NCI-H345 (cell line): ENCODE measurements at places on chromosomes 2 and 18.
A peak's percentile ranks its signal among the peaks of the same experiment; 100 is the strongest.

- no peak for DNase-seq
Observed at GRCh38 chr2:62814123-62814522, 108.6 kb downstream of the EHBP1 start.

DNA sequence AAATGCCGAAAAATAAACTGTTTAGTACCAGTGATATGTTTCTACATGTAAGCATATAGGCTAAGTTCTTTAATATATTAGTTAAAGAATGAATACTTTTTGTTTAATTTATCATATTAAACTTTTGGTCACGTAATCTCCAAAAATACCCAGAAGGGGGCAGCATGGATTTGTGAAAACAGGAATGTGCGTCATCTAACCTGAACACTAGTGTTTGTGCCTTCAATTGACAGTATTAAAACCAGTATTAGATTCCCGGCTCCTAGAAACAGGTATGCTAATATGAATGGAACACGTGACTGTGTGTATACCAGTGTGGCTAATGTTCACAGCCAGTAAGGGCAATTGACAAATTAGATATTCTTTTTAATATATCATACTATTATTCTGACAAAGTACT is 51.8 kb downstream of the WDR7 start:
- peak; percentile 35 for DNase-seq

DNA sequence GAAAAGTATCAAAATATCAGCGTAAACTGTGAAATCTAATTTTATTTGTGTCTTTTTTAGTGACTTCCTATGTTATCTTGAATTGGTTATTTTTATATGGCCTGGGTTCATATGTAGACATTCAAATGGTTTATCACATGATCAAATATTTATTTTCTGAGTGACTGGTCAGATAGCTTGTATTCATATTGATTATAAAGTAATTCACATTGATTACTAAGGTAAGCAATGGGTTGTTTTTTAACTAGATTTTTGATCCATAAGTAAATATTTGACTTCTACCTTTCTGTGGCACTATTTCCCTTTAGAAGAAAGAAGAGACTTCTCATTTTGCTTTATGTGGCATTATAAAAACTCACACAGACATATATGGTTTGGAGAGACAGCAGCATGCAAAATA is 260.5 kb downstream of the TCF4 start:
- DNase-seq, result no peak

DNA sequence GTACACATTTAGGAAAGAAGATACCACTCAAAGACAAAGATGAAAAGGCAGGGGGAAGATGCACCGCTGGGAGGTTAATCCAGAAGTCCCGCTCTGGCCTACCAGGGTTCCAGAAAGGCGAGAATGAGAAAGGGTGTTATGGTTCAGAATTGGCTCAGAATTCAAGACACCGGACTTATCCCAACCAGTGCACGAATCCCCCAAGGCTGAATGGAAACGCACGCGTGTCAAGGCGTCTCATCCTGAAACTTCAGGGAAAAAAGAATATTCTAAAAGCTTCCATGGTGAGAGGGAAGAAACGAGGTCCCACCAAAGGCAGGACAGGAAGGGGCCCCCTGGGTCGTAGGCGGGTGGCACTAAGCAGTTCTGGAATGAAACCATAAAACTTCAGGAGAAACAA is 71.9 kb downstream of the SLC66A2 start:
- DNase-seq, result no peak

DNA sequence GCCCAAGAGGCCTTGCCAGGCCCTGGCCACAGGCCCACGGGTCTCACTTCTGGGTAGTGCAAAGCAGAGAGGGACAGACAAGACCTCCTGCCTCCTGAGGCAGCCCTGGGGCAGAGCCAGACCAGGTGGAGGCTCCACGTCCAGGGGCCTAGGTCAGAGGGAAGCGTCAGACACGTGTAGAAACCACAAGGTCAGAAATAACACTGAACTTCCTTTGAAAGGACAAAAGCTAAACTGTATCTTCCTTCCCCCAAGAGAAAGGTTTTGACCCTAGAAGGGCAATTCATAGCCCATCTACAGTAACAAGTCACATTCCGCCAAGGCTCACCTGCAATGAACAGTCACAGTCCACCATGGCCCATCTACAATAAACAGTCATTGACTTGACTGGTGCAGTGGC is 17.9 kb downstream of the SDC1 start:
- DNase-seq, result no peak

- DNase-seq, result no peak
Observed at GRCh38 chr2:58130238-58130637, 83.6 kb downstream of the VRK2 start.

GRCh38 chr18:39371996-39372395 is 1806.4 kb upstream of the CELF4 start:
- no peak for DNase-seq

GRCh38 chr18:73479477-73479876 is 611.7 kb upstream of the NETO1 start:
- no peak for DNase-seq

GRCh38 chr2:159933040-159933726 is 129.2 kb downstream of the PLA2R1 start:
- no peak for DNase-seq

DNA sequence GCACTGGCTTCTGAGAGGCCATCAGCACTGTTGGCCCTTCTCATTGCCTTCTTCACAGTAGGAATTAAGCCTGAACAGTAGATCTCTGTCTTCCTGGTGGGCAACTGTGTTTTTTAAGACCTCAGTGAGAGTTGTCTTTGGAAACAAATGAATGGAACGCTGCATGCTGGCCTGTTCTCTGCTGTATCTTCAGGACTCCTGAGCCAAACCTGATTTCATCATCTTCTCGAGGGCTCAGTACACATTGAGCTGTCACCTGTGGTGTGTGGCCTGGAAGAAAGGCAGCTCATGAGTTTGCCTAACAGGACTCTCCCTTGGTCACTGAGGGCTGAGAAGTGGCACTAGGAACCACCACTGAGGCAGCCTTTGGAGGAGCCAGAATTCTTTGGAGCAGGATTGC is 39.7 kb downstream of the SH3RF3 start:
- no peak for DNase-seq

DNA sequence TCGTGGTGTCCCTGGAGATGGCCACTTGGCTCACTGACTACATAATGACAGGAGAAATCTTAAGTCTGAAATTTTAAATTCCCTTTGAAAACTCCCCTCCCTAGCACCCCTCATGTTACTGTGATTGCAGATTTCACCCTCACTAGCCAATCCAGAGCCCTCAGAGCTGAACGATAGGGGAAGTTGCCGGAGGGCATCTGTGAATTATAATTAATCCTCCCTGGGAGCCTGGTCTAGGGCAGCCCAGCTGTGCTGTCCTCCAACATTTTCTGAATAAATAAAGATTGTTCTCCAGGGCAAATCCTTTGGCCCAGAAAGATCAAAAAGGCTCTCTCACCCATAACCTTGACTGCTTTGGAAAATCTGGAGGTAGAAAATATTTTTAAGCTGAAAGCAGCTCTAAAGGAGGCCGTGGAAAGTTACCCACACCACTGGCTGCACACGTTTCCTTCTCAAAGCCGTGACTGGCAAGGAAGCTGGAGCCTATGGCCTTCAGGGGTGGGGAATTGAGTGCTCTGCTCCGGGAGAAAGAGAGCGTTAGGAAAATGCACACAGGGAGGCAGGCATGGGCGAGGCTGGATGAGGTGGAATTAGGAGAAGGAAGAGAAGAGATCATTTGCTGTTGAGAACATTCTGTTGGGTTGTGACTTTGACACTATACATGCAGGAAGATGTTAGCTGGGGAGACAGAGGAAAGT is 68.9 kb upstream of the CNGA3 start:
- no peak for DNase-seq

DNA sequence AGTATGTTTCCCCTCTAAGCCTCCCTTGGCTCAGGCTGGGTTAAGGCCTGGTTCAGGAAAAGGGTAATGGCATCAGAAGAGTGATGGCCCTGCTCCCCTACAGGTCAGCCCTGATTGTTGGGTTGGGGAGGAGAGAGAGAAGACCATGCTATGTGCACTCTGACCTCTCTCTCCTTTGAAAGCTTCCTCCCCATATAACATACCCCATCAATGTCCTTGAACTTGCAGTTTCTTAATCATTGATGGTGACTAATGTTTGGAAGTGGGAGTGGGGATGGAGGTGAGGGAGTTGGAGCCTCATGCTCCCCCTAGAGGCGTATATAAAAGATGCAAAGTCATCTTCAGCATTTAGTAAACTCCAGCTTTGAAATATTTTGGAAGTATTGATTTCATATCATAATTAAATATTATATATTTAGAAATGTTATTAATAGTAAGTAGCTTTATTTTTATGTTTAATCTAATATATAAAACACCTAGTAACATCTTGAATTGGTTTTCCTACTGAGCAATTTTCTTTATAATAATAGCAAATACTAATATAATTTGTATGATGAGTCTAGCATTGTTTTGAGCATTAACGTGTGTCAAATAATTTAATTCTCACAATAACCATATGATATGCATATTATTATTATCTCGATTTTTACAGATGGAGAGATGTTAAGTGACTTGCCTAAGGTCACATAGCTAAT is 8.8 kb downstream of the PLCL1 start:
- no peak for DNase-seq

- peak; percentile 92 for DNase-seq
Observed at GRCh38 chr2:23584054-23584745, 199.2 kb downstream of the KLHL29 start.

GRCh38 chr2:24721470-24721869 is 71.7 kb downstream of the PTRHD1 start:
- peak; percentile 47 for DNase-seq

DNA sequence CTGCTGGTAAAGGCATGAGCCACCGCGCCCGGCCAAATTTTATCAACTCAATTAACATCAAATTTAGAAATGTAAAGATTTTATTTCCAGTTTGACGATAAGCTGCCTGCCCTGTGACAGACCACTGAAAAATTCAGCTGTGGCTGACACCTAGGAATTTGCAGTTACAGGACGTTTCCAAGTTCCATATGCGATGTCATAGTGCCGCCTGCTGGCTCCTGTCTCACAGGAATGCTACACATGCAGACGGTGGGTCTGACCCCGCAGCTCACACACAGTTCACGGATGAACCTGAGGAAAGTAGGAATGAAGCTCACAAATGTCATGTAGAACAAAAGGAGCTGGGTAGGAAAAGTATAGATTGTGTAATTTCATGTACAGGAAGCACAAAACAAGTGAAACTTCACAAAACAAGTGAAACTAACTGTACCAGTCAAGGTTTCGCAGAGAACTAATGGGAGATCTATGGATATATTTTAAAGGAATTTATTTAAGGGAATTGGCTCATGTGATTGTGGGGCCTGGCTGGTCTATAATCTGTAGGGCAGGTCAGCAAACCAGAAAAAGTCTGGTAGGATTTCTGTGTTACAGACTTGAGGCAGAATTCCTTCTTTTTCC is 13.2 kb upstream of the SEH1L start:
- peak; percentile 79 for DNase-seq

DNA sequence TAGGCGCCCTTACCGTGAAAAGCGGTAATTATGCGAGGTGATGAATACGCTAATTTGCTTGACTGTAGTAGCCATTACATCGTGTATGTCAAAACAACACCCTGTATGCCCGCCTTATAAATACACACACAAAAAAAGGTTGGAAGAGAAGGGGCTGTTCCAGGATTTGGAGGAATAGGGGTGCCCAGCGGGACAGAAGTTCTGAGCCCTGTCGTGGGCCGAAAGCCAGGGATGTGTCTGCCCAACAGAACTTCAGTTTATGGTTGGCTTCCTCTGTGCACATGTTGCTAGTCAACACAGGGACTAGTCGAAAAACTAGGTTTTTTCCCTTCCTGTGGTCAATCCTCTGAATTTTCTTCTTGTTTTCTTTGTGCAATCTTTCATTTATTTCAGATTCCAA is 182.5 kb downstream of the ACKR3 start:
- no peak for DNase-seq

DNA sequence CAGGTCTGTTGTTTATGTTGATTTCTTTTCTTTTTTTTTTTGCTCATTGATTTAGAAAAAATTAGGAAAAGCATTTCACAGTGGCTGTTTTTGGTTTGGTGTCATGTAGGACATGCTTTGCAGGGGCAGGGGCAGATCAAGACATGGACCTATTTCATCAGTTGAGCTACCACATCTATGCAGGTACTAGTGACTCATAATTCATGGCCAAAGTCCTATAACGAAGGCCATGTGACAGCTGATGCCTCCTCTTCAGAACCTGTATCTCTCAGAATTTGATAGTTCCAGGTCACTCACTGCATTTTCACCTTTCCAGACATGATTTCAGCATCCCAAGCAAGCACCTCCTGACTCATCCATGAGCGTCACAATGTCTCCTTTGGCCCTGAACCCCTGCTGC is 195.8 kb downstream of the ALK start:
- no peak for DNase-seq

DNA sequence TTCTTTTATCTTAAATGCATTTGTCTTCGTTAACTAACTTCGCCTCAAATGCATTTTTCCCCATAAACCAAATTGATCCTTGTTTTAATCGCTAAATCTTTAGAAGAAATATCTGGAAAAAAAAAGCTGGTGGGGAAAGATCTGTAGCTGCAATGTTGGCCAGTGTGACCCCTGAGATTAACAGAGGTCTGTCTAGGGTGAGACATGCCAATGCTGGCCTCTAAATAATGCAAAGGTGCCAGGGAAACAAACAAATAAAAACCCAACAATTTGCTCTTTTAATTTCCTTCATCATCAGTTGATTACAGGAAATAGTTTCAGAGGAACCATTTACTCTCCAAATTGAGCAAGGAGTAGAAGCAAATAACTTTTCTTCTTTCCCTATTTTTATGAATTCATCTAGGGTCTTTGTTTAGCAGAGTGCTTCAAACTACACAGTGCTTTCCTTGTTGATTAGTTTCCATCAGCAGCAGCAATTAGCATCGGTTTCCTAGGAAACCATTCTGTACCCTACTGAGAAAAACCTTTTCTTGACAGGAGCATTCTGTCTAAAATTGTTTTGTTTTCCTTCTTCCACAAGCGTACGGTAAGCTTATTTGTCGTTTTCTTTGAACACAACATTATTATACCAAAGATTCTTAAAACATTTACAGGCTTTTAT is 100.5 kb upstream of the UNC80 start:
- DNase-seq, result no peak

- peak; percentile 75 for DNase-seq
Observed at GRCh38 chr2:169711751-169712509, 17.7 kb downstream of the PHOSPHO2 start.

DNA sequence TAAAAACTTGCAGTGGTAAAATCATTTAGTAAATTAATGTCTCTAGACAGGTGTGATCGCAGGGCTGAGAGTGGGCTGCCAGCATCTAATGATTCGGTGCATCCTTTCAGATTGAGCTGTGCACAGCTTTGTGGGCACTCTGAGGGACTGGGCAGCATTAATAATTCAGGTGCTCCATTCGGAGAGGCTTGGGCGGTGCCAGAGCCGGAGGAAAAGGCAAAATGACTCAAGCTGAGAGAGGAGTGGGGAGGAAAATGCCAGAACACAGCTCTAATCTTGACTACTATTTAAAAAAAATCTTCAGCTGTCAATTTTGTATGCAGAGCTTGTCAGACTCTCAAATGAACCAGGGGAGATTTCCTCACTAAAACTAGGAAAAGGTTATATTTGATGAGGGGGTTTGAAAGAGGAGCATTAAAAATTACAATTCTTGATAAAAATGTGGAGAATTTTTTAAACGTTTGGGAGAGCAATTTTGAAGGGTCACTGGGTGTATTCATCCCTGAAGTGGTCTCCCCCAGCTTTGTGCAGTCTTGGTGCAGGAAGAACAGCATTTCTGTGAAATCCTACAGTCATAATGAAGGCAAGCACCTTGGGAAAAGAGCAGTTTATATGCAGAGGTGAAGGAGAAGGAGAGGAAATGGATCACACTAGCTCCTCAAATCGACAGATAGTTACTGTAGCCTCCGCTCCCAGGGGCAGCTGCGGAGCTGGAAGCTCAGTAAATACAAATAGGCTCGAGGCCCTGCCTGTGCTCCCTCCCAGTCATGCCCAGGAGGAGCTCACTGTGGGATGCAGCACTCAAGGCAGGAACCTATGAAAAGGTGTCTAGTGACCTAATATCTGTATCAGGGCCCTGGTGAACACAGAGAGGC is 535.4 kb upstream of the RAB6C start:
- DNase-seq, result no peak
